ENCODE measurements at places on chromosomes 13 and 19.

- no peak for DNase-seq
These were observed 21.1 kb downstream of the SOHLH2 start for GRCh38 chr13:36193151-36193855.

GRCh38 chr19:42450314-42450934, 7.7 kb upstream of the CXCL17 start:
- DNase-seq: peak; percentile 86

- DNase-seq: no peak
These were observed 90.5 kb downstream of the STK24 start for GRCh38 chr13:98486412-98486811.

- peak; percentile 47 for DNase-seq
These were observed 121.8 kb downstream of the AKAP11 start for GRCh38 chr13:42393573-42394360.

DNA sequence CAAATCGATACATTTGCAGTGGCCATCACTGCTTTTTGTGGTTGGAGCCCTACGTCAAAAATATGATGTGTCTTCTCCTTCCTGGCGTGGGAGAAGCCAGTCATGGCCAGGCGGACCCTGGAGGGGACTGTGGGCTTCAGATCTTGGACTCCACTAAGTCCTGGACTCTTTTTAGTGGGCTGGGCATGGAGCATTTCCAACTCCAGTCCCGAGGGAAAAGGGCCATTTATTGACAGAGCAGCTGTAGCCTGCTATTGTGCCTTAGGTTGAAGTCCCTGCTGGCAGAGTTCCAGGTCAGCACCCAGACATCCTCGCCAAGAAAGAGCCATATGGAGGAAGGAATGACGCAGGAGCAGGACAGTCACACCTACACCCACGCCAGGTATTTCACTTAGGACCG, 179.2 kb upstream of the ZNF507 start:
- DNase-seq: no peak

DNA sequence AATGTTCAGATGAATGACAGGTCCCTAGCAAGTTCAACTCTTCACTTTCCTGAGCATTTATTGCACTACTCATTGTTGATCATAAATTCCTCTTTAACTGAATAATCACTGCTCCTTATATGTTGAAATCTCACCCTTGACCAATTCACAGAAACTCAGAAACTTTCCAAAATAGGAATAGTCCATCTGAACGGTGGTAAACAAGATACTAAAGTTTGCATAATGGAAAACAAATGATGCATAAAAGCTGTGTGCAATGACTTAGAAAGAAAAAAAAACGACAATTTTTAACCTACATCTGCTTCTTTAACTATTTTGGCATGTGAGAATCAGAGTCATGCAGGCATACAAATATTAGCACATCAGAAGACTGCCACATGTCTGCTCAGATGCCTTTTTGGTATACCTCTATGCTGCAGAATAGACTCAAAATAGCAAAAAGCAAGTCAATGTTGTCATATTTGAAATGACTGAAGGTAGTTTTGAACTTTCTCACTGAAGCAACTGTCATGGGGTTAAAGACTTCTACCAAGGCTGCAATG, 34.8 kb downstream of the SLC10A2 start:
- no peak for DNase-seq

DNA sequence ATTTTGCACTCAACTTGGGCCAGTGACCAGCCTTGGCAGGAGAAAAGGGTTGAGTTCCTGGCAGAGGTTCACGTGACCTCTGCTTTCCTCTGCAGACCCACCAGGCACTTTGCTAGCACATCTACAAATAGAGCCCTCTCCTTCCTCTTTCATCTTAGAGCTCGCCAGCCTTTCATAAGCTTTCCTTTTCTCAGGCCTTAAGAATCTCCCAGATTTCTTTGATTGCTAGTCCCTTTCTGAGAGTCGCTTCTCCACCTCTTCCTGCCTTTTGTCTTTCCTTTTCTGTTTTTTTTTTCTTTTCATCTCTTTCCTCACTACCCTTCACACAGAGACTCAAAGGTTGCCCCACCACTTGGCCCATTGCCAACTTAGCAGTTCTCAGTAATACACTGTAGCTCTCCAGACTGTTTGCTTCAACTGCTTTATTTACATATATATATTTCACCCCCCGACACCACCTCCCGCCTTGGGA, 375.7 kb upstream of the SPRY2 start:
- no peak for DNase-seq

GRCh38 chr13:67023130-67023876, 206.8 kb downstream of the PCDH9 start:
- DNase-seq: no peak

- peak; percentile 92 for DNase-seq
These were observed 21.8 kb downstream of the OLFM2 start for GRCh38 chr19:9914315-9915207.

DNA sequence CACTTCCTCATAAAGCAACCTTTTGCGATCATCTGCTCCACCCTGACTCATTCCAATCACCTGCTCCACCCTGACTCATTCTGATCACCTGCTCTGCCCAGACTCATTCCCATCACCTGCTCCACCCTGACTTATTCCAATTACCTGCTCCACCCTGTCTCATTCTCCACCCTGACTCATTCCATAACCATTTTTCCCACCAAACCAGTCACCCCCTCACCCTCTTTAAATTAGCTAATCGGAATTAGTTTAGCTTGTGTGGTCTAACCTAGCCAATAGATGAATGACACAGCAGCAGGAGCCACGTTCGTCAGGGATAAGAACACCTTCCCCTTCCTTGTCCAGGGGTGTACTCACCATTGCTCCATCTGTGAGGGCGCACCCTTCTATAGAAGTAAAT, 134.0 kb downstream of the COG6 start:
- no peak for DNase-seq

- no peak for DNase-seq
These were observed 77.6 kb downstream of the TSC22D1 start for GRCh38 chr13:44498502-44498901.

GRCh38 chr19:8626842-8627241, 3.6 kb upstream of the NFILZ start:
- DNase-seq: no peak

DNA sequence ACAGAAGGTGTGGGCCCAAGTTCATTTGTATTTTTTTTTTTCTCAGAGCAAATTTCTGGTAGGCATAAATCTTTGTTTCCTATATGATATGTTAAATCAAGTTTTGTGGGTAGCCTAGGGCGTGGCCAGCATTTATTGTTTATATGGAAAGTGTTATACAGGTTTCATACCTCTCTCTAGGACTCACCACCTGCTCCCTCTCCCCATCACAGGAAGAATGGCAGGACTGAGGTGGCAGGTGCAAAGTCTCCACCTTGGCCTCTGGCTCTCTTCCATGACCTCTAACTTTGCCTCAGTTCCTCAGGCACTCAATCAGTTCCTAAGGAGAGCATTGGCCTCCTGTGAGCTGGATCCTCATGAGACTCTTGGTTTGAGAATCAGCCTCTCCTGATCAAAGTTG, 172.3 kb upstream of the TSC22D1 start:
- no peak for DNase-seq

- no peak for DNase-seq
These were observed 32.5 kb upstream of the CEACAM1 start for GRCh38 chr19:42560731-42561130.

DNA sequence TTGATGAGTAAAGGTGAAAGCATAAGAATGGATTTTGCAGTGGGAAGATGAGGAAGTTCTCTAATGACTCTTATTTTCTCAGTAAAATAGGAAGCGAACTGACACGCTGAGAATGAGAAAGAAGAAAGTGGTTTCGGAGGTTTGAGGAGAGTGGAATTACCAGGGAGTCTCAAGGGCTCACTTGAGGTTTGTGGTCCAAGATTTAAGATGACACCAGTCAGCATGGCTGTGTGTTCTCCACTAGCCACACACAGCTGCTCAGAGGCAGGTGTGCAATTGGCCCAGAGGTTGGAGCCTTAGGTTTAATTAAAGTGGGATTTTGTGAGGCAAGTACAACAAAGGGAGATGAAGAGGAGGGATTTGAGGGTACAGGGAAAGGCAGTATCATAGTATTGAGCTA, 99.6 kb upstream of the NBEA start:
- DNase-seq: no peak

GRCh38 chr13:27482983-27483382, 32.6 kb upstream of the MTIF3 start:
- DNase-seq: no peak

DNA sequence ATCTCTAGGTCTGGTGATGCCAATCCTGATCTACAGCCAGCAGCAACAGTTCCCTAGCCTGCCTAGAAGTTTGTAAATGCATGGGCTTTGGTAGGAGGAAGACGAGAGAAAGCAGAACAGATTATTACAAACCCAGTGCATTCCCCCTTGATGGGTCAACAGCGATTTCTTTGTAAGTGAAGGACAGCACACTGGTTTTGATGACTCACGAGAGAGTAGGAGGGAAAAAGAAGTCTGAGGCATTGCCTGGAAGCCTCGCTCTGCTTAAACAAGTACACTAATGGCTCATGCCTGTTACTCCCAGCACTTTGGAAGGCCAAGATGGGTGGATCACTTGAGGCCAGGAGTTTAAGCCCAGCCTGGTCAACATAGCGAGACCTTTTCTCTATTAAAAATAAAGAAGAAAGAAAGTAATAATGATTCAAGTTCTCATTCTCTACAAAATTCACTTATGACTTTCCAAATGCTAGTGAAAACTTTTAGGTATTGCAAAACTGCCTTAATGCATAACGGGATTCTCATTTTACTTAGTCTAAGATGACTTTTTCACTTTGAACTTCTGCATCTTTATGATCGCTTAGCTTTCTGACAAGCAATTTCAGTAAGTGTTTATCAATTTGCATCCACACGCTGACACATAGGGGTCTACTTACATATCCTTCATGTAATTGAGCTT, 47.7 kb upstream of the USPL1 start:
- peak; percentile 28 for DNase-seq

GRCh38 chr19:22545751-22546150, 88.4 kb upstream of the ZNF492 start:
- peak; percentile 59 for DNase-seq

- no peak for DNase-seq
These were observed 21.2 kb downstream of the ZNF233 start for GRCh38 chr19:44280916-44281315.

DNA sequence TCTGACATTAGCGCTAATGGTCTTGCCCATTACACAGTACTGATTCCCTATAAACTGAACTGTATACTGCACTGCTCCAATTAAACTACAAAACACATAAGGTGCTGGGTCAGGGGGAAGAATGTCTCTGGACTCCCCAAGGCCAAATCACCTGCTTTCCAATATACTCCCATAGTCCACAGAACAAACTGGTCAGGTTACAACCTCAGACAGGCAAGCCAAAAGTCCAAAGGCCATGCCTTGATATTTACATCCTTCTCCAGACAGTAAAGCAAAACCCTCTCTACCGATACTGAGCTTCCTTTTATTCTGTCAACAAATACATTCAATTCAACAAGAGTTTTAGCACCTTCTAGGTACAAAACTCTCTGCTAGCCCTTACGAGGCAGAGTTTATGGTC, 8.9 kb downstream of the ZNF541 start:
- no peak for DNase-seq

GRCh38 chr13:78022164-78022877, 103.7 kb upstream of the EDNRB start:
- peak; percentile 68 for DNase-seq

DNA sequence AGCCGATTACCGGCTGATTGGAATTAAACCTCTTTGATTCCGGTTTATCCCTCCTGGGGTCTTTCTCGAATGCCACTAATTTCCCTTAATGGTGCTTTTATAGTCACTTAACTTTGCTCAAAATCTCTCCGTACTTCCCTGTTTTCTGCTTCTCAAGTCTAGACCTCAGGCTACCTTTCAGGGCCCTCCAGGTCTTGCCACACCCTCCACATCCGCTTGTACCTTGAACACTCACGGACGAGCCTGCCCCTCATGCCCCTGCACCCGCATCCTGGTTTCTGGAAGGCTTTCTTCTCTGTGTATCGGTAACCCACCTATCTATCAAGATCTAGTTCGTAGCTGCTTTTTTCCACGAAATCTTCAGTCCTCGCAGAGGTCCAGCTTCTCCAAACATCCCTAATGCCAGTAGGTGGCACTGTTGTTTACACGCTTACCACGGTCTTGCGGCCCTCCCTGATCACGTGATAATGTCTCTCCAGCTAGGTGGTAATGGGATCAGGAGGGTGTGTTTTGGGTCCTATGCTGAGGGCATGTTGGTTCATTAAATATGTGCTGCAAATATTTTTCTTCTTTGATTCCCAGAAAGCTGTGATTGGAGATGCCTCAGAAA, 13.8 kb downstream of the ATP12A start:
- peak; percentile 56 for DNase-seq

- no peak for DNase-seq
These were observed 483.6 kb downstream of the PCDH20 start for GRCh38 chr13:60931858-60932546.

DNA sequence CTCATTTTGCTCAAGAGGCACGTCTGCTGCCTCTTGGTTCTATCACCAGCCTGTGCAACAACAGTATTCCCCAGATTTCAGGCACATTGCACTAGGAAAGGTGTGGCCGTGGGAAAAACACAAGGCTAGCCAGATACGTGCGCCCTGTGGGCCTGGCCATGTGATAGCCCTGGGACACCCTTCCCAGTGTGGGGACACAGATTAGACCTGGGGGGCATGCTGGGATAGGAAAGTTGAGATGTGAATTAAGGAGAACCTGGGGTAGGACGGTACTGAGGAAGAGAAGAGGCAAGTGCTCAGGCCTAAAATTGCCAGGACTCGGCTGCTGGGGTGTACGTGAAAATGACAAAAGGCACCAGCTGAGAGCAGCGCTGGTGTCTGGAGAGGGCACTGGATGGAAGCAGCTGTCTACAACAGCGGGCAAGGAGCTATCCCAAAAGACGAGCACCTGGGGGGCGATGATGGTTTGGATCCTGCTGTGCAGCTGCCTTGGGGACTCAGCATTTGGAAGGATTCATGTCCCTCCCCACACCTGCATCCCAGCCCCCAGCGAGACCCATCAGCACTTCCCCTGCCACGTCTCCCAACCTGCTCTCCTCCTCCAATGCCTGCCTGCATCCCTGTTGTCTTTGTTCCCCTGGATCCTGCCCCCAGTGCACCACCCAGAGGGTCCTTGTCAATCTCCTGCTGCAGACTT, 54.3 kb downstream of the GGACT start:
- DNase-seq: no peak

DNA sequence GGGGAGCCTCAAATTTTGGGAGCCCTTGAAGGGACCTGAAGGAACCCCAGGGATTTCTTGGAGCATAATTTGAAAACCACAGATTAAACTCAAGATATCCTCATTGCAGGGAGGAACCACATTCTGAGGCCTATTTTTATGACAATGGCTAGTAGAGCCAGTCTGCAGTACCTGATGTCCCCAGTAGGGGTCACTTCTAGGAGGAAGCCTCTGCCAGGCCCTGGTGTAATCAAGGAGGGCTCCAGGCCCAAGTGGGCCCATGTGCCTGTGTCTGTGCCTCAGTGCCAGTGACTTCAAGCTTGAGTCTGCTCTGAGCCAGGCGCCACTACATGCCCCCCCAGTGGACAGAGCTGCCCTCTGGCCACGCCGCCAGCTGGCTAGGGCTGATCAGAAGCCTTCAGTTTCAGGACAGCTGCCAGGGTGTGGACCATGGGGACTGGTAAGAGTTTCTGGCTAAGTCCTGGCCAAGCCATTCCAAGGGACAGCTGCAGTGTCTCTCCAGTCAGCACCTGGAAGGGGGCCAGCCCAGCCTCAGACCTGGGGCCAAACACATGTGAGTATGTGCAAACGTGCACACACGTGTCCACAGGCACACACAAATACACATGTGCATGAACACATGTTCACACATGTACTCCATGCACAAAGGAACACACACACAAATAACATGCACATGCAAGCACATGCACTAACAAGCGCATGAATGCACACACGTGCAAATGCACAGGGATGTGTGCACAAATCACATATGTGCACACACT, 20.5 kb upstream of the SLC7A10 start:
- DNase-seq: no peak

Data from activated CD4-positive, alpha-beta memory T cell treated with anti-CD3 and anti-CD28 coated beads for 36 hours (primary cell).